Stimulated activated CD4-positive, alpha-beta T cell treated with anti-CD3 and anti-CD28 coated beads, Interleukin-12 subunit alpha, Interleukin-12 subunit beta, amount 100 ng/mL, for 24 hours (primary cell): ENCODE measurements at places on chromosomes 16 and 17.

GRCh38 chr17:82892899-82893565 is 53.2 kb upstream of the ZNF750 start:
- no peak for DNase-seq

- DNase-seq = no peak
Observed at GRCh38 chr16:4060823-4061222, 55.4 kb downstream of the ADCY9 start.

- DNase-seq = peak; percentile 75
Observed at GRCh38 chr16:3027983-3028715, 4.3 kb downstream of the THOC6 start.

DNA sequence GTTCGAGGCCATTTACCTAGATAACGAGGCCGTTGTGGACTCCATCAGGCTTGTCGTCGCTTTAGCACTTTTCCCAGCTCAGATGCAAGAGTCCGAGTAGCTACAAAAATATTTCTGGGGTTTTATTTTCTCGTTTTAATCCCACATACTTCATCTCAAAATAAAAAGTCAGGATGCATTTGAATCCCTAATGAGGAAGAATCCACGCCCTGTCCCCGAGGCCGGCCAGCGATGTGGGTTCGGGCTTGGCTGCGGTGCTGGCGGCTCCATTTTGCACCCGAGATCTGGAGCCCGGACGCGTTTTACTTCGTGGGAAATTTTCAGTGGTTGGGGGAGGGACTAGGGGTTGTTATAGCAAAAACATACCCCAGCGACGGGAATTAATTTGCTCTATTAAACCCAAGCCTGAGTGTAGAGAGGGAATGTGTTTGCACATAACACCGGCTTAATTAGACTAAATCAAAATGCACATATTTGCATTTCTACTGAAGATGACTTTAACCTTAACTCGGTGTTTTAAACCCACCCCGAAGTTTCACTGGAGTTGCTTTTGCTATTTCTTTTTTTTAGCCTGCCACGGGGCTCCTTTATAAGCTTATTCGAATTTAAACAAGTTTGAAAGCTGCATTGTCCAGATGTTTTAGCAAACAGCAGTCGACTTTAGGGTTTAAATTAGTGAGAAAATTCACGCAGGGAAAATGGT is 4.8 kb downstream of the IRX5 start:
- DNase-seq = no peak

- DNase-seq = no peak
Observed at GRCh38 chr17:80770881-80771611, 220.6 kb upstream of the CHMP6 start.

- DNase-seq = no peak
Observed at GRCh38 chr16:67790071-67790470, 16.3 kb downstream of the RANBP10 start.

- peak; percentile 73 for DNase-seq
Observed at GRCh38 chr17:27760069-27760885, 40.1 kb downstream of the NOS2 start.

DNA sequence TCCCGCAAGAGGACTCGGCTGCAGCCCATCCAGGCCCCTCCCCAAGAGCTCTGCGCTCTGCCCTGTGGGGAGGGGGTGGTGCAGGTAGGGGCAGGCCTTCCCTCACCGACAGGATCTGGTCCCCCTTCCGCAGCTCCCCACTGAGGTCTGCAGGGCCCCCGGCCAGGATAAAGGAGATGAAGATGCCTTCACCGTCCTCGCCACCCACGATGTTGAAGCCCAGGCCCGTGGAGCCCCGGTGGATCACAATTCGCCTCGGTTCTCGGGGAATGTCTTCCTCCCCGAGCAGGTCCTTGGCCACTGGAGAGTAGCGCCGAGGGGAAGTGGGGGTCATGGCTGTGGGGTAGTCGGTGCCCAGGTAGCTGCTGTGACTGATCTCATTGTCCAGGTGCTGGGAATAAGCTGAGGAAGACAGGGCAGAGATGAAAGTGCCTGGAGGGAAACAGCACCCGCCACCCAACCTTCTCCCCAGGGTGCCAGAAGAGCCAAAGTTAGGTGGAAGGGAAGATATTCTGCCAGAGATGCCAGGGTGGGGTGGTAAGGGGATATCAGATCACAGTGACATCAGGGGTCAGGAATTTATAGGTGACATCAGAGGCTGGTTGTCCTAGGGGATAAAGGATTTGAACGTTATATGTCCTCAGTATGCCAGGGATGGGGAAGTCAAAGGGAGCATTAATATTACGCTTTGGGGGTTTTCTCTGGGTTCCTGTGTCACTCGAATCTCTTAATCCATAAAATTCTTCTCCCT is 17.7 kb upstream of the ASGR1 start:
- DNase-seq = no peak

DNA sequence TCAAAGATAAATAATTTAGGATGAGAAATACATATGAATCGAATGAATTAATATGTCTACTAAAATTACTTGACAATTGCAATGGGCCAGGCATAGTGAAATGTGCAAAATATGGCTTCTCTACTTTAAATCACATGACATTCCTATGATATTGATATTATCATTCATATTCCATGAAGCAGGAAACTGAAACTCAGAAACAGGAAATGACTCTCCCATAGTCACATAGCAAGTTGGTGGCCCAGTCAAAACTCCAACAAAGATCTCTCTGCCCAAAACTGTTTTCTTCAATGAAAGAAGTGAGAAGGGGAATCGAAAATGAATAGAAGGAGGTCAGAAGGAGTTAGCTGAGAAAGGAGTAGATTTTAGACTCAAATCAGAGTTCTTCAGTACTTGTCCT is 272.2 kb downstream of the CDH8 start:
- DNase-seq = no peak

GRCh38 chr16:25734430-25735385 is 42.9 kb downstream of the HS3ST4 start:
- no peak for DNase-seq

GRCh38 chr17:28476076-28476865 is 2.8 kb downstream of the SLC13A2 start:
- no peak for DNase-seq

DNA sequence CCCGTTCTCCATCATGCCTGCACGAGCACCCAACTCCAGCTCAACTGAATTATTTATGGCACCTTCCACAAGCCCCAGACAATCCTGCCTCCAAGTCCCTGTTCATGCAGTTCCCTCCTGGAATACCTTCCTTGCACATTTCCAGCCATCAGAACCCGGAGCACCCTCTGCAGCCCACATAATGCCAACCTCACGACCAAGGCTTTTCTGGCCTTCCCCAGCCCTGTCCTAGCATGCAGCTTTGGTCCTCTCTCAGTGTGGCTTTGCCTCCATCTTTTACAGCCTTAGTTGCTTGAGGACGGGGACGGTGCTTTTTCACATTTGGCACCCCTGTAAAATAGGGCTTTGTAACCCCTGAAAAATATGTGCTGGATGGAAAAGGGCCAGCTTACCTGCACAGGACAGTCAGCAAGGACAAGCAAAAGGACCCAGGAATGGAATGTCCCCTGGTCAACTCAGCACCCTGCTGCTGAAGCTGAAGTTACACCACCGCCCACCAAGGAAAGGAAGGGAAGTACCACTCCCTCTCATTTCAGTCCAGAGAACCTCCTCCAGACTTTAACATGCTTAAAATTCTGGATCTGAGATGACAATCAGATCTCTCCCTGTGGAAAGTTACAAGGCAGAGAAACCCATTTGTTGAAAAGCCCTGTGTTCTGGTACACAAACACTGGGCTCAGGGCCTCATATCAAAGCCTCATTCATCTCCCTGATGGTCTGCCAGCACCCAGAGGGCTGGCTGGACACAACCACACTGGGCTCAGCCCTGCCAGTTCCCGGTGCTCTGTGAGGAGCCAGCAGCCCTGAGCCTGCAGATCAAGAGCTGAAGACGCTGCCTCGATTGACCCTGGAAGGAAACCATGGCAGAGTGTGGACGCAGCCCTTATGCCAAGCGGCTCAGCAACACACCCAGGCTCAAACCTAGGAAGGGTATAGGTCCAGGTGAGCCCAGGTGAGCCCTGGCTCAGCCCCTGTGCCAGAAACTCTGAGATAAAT is 2.9 kb downstream of the SLC39A11 start:
- DNase-seq = no peak

GRCh38 chr16:10624527-10624926 is 44.1 kb upstream of the EMP2 start:
- no peak for DNase-seq

- DNase-seq = no peak
Observed at GRCh38 chr16:77786186-77786847, 2.0 kb upstream of the VAT1L start.

- DNase-seq = no peak
Observed at GRCh38 chr17:19757536-19758180, 9.6 kb upstream of the ALDH3A1 start.

DNA sequence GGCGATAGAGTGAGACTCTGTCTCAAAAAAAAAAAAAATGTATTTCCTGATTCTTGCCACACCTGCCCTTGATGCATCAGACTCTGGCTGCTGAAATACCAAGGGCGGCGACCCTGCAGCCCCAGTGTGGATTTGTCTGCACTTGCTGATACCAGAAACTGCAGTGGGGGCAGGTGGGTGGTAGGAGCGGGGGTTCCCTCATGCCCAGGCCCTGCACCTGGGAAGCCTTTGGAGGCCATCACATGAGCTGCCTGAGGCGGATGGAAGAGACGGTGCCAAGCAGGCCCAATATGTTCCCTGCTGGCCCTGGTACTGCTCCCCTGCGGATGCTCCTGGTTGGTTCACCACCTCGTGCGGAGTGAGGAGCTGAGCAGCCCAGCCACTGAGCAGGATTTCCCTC is 50.6 kb downstream of the MARF1 start:
- no peak for DNase-seq

GRCh38 chr17:13953841-13954240 is 115.5 kb upstream of the COX10 start:
- no peak for DNase-seq
